ENCODE measurements at places on chromosomes 1 and 21. TPM values are rescaled to one million over a fixed set of nuclear protein-coding genes. Genes with fewer than 3 reads are reported as not detected.

- DNase-seq: no peak
These were observed 3.4 kb downstream of the ZNF326 start for GRCh38 chr1:89998306-89998705.

Gene DMRTA2
- total RNA-seq: not detected

DNA sequence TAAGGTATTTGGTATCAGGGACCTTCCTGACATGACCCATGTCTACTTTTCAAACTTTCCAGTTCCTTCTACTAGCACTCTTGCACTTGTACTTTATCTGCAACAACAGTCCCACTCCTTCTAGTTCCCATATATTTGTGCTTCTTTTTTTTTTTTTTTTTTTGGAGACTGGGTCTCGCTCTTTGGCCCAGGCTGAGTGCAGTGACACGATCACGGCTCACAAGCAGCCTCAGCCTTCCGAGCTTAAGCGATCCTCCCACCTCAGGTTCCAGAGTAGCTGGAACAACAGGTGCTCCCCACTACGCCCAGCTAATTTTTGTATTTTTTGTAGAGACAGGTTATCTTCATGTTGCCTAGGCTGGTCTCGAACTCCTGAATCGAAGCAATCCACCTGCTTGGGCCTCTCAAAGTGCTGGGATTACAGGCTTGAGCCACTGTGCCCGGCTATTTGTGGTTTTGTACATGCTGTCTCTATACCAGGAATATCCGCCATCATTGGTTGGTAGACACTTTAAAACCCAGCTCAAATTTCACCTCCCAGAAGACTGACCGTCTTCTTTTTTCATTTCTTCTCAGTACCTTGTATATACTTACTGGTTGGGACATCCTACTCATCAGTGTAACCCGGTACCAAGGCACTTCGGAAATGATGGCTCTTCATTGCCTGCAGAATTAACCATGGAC is 1.1 kb downstream of the ZMYM1 start:
- DNase-seq: no peak

Gene WNT2B
- 0.46 TPM for total RNA-seq

DNA sequence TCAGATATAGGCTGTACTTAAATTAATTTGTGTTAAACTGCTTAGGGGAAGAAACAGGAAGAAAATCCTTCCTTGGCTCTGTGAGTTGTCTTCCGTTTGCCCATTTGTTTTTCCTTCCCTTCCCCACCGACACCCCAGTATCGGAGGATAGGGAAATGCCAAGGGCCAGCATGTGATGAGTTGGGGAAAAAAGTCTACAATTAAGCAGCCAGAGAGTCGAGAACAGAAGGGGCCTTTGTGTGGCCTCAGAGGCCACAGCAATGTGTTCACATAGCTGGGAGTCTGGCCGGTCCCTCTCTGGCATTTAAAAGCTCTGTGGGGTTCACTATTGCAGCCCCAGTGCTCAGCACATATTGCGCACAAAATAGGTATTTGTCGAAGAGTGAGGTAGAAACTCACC is 489.3 kb downstream of the MATN1 start:
- DNase-seq: no peak

- no peak for DNase-seq
These were observed at the start of gene PDPN for GRCh38 chr1:13583595-13583965. TSS of gene PDPN (plus strand) at chr1:13583832. CDS start at chr1:13584034, 202 bp downstream.

DNA sequence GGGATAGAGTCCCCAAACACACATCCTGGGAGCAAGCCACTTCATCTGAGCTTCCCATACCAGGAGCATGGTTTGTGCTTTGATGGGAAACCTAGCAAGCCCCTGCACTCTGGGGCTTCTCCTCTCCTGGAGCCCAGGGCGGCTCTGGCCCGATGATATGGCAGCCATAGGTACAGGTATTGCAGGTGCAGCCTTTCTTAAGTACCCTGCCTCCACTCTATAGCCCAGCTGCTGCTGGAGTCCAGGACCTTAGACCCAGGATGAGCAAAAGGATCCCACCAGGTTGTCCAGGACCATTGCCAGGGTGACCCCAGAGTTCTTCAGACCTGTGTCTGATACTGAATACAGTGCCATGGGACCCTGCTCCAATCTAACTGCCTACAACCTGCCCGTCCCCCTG is 4.2 kb downstream of the C1orf226 start:
- DNase-seq: no peak

DNA sequence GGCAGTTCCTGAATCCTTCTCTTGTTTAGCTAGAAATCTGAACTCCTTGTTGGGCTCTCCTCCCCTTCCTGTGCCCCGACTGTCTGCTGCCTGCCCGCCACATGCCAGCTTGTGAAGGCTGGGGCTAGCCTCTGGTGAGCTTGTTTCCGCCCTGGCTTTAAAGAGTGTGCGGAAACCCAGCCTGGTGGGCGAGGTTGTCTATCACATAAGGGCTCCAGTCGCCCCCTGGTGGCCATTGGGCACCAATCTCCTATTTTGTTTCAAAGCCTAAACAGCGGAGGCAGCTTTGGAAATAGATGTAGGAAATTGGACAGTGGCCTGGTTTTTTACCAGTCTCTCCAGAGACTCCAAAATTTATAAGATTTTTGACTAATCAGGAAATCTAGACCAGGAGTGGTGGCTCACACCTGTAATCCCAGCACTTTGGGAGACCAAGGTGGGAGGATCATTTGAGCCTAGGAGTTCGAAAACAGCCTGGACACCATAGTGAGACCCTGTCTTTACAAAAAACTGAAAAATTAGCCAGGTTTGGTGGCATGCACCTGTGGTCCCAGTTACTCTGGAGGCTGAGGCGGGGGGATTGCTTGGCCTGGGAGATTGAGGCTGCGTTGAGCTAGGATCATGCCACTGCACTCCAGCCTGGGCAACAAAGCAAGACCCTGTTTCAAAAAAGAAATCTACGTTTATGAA is 9.8 kb downstream of the ATP8B2 start:
- peak; percentile 86 for DNase-seq

DNA sequence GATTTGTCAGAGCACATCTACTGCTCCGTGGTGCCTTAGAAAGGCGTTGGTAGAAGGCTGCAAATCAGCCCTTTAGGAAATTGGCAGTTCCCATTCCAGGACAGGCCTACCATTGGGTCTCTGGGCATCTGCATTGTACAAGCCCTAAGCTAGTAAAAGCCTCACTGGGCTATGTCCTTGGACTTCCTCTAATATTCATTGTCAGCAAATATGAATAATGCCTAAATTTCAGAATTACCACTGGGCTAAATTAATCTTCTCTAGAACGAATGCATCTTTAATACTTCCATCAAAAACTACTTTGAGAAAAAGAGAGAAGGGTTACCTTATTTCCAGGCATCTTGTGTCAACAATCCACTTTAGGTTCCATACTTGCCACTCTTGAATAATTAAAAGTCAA is 41.5 kb upstream of the ATP1A1 start:
- DNase-seq: no peak

- DNase-seq: no peak
These were observed 42.7 kb upstream of the SLC30A1 start for GRCh38 chr1:211621447-211622198.

Data from PC-3 (cell line).